Neural crest cell (in vitro differentiated cells): ENCODE measurements at places on chromosomes 12 and 14. TPM values are rescaled to one million over a fixed set of nuclear protein-coding genes. Genes with fewer than 3 reads are reported as not detected.

GRCh38 chr14:58797010-58797429, 159.3 kb downstream of the DACT1 start:
- DNase-seq: no peak

The KRT74 gene
- not detected in 2 replicates for total RNA-seq

The JAG2 gene
- total RNA-seq: 2.7 and 4.2 TPM in 2 replicates

DNA sequence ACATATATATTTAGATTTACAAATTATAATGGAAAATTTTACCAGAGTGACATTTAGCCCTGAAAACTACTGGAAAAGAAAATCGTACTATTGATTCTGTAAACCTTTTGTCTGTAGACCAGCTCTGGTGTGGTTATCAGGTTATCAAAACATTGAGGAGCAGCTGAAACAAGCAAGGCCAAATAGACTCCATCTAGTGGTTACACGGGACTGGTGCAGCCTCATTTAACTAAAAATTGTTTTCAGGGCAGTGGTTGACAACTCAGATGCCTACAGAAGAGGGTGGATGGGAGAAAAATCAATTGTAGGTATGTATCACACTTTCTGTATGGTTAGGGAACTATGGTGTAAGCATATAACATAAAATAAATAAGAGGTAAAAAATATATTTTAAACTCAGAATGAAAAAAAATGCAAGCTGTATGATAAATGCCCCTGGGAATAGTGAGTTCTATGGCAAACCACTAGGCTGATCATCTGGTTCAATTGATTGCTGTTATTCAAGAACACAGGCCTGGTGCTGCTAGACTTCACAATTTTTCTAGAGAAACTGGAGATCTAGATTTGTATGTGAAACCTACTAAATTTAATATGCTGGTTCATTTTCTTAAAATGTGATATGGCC, 51.2 kb downstream of the ACSS3 start:
- peak; percentile 14 for DNase-seq

- DNase-seq: no peak
Measured at GRCh38 chr12:118327391-118327790, 45.3 kb downstream of the TAOK3 start.

GRCh38 chr12:96364092-96364700, 36.0 kb downstream of the CDK17 start:
- DNase-seq: no peak

- no peak for DNase-seq
Measured at GRCh38 chr12:114694436-114695304, 10.7 kb upstream of the TBX3 start.

The TMEM119 gene
- 0.72 and 1.0 TPM in 2 replicates for total RNA-seq

GRCh38 chr14:43651896-43652295, 855.2 kb downstream of the FSCB start:
- no peak for DNase-seq

DNA sequence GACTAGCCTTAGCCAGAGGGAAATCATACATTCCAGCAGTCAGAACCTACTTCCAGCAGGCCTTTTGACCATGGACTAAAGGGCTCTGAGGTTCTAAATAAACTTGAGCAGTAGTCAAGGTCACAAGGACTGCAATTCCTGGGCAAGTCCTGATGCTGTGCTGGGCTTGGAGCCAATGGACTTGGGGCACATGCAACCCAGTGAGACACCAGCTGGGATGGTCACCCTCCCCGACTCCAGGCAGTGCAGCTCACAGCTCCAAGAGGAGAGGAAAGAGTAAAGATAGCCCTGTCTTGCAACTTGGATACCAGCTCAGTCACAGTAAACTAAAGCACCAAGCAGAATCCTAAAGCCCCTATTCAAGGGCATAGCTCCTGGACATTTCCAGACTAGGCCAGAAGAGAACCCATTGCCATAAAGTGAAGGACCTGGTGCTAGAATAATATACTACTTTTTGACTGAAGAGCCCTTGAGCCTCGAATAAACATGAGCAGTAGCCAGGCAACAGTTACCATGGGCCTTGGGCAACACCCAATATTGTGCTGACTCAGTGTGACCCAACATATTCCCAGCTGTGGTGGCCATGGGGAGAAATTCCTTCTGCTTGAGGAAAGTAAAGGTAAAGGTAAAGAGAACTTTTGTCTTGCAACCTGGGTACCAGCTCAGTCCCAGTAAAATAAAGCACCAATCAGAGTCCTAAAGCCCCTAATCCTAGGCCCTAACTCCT, 226.2 kb upstream of the CLEC14A start:
- DNase-seq: no peak
